Body of pancreas (tissue), 4 donors: ENCODE measurements at places on chromosomes 1 and 21. TPM values are rescaled to one million over a fixed set of nuclear protein-coding genes. Genes with fewer than 3 reads are reported as not detected.

DNA sequence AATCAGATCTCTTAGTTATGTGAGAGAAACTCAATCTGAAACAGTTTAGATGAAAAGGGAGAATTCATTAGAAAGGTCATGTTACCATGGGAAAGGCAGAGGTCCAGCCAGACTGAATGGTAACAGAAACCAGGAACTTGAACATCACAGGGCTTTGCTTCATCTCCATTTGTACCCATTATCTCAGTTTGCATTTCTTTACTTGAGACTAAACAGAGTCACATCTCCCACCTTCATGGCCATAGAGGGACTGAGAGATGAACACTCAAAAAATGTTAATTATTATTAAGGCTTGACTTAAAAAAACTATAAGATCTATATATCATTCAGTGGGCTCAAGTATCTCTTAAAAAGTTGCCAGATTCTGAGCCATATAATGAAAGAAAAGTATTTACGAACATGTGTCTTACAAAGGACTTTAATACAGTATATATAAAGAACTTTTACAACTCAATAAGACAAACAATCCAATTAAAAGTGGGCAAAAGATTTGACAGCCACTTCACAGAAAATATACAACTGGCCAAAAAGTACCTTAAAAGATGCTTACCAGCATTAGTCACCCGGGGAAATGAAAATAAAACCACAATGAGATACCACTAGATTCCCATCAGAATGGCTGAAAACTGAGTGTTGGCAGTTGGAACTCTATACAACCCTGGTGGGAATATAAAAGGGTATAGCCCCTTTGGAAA, 13.2 kb downstream of the KYAT3 start:
- no peak for DNase-seq

GRCh38 chr1:86517336-86517735, 29.5 kb upstream of the CLCA4 start:
- DNase-seq: no peak

- DNase-seq: peak; percentile 17
These were observed 367.3 kb downstream of the PTPRU start for GRCh38 chr1:29603622-29604021.

DNA sequence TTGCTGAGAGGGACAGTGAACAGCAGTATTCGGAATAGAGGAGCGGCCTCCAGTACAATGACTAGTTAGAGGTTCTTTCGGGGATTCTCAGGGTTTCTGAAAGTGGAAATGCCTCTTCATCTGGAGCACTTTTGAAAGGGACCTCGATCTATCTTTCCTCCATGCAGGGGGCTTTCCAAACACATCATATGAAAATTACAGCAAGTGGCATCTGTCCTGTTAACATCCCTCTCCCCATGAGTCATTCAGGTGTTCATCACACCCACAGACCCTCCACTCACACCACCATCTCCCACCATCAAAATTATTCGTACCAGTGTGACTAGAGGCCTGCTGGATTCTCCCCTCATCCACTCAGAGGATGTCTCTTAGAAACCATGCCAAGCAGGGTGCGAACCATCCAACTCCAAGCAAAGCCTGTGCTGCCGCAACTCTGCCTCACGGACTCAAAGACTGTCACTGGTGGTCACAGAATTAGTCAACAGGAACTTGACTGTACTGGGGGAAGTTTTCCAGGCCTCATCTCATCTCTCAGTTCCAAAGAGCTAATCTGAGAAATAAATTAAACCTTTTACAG, 211.1 kb downstream of the MRPL39 start:
- no peak for DNase-seq

Gene IL20
- total RNA-seq: not detected
